ENCODE measurements at places on chromosomes 6 and 20.

DNA sequence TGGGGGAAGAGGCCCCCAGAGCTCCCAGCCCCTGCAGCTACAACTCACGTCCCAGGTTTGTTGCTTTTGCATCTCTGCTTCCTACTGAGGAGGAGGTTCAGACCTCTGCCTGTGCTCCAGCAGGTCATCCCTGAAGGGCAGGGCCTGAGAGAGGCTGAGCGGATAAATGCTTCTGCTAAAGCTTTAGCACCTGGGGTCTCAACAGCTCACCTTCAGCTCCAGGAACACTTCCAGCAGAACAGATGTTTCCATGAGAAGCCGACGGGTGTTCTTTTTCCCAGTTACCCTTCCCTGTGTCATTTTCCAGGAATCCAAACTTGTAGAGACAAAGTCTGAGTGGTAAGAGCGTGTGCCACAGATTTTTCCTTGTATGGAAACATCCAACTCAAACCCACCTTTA, 208.8 kb downstream of the TBC1D7 start:
- DNase-seq: no peak

GRCh38 chr20:34557936-34558319, 590 bp upstream of the MAP1LC3A start:
- DNase-seq: no peak

GRCh38 chr6:21265034-21265729, 328.4 kb upstream of the SOX4 start:
- DNase-seq: no peak

- DNase-seq: no peak
These were observed 99.5 kb downstream of the IPCEF1 start for GRCh38 chr6:154257067-154257466.

GRCh38 chr6:136737871-136738691, 54.2 kb downstream of the MAP3K5 start:
- no peak for DNase-seq

DNA sequence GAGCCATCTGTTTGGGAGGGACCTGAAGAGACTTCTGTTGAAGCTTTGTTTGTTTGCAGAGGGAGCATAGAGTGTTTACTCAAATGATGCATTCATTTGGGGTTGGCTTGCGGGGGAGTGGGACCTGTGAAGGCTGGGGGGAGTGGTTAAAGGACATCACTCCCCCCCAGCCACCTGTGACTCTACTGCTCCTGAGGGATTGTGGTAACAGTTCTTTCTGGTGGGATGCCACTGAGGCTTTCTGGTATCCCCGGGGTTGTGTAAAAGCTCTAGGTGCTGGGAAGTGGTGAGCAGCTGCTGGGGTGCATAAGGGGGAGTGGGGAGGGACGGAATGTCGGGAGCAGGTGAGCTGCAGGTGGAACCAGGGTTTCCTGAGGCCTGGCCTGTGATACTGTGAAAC, 239.2 kb upstream of the QKI start:
- no peak for DNase-seq

DNA sequence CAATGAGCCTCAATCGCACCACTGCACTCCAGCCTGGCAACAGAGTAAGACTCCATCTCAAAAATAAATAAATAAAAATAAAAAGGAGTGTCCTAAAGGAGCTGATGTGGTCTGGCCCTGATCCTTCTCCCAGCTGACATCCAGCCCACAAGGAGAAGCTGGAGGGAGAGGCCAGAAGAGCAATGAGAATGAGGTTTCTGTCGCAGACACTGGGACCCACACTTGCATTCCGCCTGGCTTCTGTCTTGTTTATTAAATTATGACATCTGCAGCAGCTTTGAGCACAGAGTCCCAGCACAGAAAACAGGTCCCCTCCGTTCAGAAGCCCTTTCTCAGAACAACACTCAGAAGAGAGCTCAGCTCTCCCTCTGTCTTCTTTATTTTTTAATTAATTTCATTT, 10.3 kb upstream of the E2F1 start:
- DNase-seq: no peak

GRCh38 chr20:61482056-61482887, 230.2 kb downstream of the CDH4 start:
- no peak for DNase-seq

- DNase-seq: no peak
These were observed 11.4 kb upstream of the IFNGR1 start for GRCh38 chr6:137230547-137230946.

DNA sequence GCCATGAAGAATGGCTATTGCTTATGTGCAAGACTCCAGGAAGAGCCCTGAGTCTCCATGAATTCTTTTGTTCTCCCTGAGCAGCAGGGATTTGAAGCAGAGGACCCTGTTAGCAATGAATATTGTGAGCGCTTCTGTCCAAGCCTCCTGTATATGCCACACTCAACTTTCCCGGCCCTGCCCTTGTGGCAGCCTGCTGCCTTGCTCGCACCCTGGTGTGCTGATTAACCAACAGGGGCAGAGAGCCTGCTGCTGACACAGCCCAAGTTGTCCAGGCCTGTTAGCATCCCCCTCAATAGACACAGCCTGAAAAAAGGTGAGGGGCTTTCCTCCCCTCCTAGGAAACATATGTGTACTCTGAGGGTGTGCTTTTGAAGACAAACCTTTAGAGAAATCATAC, 131.4 kb downstream of the BMP2 start:
- DNase-seq: no peak

DNA sequence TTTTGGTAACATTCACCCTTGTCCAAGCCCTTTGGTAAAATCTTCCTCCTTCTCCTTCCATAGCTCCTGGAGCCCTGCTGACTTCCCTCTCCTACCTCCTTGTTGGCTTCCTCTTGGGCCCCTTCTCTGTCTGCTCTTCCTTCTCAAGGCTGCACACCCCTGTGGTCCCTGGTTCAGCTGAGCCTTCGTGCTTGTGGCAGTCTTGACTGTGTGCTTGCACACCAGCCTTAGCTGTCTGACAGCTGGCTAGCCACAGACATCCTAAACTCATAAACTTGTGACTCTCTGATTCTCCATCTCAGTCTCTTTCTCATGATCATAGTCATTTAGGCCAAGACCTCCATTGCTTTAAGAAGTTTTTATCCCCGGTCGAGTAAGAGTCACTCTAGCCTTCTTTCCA, 37.1 kb downstream of the DHX35 start:
- no peak for DNase-seq

DNA sequence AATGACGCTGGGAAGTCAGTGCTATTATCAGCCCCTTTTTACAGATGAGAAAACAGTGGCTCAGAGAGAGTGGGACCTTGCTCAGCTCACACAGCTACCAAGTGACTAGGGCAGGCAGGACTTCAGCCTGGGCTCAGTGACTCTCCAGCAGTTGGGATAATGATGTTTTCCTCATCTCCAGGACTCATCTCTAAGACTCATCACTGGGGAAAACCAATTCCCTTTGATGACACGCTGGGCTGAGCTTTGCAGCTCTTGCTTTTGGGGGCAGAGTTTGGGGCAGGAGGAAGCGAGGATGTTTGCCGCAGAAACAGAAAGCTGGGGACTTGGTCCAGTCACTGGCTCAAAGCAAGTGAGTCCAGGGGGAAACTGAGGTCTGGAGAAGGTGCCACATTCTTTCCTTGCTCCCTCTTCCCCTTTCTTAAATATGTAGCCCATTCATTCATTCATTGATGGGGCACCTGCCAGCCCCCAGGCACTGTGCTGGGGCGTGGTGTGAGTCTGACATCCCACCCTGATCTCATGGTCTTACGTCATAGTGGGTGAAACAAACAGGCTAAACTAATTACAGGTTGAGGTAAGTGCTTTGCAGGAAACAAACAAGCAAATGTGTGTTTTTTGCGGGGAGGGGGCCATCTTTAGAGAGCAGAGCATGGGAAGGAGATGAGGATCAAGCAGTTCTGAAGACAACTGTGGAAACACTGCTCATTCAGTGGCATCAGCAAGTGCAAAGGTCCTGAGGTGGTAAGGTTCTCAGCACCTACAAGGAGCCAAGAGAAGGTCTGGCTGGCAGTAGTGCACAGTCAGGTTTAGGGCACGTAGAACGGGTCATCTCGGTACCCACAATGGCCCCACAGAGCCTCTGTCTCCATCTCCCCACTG, 74.4 kb upstream of the PMEPA1 start:
- DNase-seq: no peak

GRCh38 chr6:165704045-165704748, 41.2 kb upstream of the PDE10A start:
- no peak for DNase-seq

- DNase-seq: no peak
These were observed 66.9 kb downstream of the DLL1 start for GRCh38 chr6:170223718-170224693.

DNA sequence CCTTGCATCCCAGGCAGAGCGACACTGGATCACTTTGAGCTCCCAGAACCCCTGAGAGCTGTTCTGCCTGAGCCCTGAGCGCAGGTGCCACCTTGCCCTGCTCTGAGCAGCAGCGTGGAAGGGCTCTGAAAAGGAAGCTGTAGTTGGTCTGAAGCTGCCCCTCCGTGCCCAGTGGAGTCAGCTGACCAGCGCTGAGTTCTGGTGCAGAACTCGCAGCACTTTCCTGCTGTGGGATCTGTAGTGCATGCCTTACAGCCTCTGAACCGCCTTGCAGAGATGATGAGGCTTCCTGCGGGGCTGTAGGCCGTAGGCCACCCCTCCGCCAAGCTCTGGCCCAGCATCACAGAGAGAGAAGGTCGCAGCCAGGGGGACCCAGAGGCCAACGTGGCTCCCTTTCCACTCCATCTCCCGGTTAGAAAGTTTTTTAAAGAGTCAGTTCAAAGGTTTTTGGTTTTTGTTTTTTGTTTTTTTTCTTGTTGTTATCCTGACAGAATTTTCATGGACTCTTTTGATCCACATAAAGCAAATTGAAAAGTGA, 158.3 kb upstream of the CST7 start:
- no peak for DNase-seq

- DNase-seq: no peak
These were observed 40.5 kb downstream of the ADGRB3 start for GRCh38 chr6:68675548-68675947.

GRCh38 chr6:126107475-126108166, 121.3 kb downstream of the TRMT11 start:
- no peak for DNase-seq

- no peak for DNase-seq
These were observed 50.0 kb downstream of the CDH26 start for GRCh38 chr20:60008130-60008808.

GRCh38 chr6:163123098-163123497, 291.4 kb upstream of the QKI start:
- DNase-seq: no peak

DNA sequence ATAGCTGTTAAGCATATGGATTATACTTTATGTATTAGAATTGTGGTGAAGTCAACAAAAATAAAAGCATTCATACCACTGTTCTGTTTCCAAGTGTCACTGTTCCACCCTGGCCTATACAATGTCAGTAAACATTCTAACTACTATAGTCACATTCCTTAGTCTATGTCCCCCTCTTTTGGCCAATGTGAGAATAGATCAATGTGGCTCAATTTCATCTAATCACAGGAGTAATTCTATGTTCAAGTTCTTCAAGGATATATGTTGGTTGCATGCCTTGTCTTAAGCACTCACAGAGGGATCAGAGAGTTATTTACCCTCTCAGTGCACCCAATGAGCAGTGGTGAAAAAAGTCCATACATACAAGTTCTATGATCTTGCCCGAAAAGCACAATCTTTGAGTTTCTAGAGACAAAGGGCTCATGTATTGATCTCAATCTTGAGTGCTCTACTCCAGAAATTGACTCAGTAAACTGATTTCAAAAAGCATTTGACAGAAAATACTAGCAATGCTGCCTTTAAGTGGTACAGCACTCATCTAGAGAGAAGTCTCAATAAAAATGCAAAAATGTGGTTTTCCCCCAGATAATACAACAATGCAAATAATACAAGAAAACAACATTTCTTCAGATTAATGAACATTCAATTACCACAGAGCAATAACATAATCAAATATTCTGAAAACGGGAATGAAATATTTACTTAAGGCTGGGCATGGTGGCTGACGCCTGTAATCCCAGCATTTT, 16.5 kb downstream of the SMLR1 start:
- no peak for DNase-seq

- DNase-seq: no peak
These were observed 1.8 kb downstream of the FOXF2 start for GRCh38 chr6:1390946-1391799.

DNA sequence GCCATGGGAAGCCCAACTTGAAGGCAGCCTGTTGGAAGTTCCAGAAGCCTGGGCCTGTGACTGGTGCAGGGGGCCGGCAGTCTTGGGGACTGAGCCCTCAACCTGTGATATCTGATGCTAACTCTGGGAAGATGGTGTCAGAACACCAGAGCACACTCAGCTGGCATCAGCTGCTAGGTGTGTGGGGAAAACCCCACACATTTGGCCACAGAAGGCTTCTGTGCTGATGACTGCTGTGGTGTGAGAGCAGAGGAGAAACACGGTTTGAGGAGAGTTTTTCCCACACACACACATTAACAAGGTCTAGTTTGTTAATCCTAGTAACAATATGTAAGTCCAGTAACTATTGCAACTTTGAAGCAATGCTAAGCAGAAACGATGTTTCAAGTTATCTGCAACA, 78.0 kb downstream of the PSMB1 start:
- no peak for DNase-seq

DNA sequence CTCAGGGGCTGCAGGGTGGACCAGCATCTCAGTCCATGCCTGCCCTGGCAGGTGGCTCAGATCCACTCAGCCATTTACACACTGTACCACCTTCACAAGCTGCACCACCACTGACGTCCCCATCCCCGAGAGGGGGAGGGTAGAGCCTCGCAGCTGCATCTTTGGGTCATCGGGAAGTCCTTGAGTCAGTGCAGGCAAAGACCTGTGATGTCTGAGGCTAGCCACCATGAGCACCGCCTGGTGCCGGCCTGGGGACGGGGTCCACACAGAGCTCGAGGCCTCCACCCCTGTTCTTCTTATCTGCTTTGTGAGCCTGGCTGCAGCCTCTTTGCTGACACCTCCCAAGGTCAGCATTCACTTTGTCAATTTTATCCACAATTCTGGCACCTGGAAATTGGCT, 141.4 kb downstream of the PHACTR3 start:
- no peak for DNase-seq

- DNase-seq: no peak
These were observed 99.2 kb upstream of the RREB1 start for GRCh38 chr6:7008451-7008988.

- no peak for DNase-seq
These were observed 147.2 kb upstream of the HMGCLL1 start for GRCh38 chr6:55726144-55726543.

- DNase-seq: no peak
These were observed 22.6 kb downstream of the ETV7 start for GRCh38 chr6:36364669-36365479.

All from stimulated activated CD8-positive, alpha-beta memory T cell treated with anti-CD3 and anti-CD28 coated beads, Interleukin-4, amount 100 ng/mL, for 1 hour (primary cell).